ENCODE measurements at places on chromosomes 3 and 15.

- DNase-seq: no peak
Observed at GRCh38 chr3:14482271-14482721, 57.8 kb downstream of the GRIP2 start.

- no peak for DNase-seq
Observed at GRCh38 chr15:91844928-91845327, 8.6 kb upstream of the SLCO3A1 start.

- no peak for DNase-seq
Observed at GRCh38 chr3:170324962-170325361, 32.6 kb upstream of the SKIL start.

- DNase-seq: peak; percentile 60
Observed at GRCh38 chr3:99808163-99808794, 9.4 kb upstream of the CMSS1 start.

GRCh38 chr15:45392584-45392855, 14.2 kb upstream of the GATM start:
- DNase-seq: no peak

DNA sequence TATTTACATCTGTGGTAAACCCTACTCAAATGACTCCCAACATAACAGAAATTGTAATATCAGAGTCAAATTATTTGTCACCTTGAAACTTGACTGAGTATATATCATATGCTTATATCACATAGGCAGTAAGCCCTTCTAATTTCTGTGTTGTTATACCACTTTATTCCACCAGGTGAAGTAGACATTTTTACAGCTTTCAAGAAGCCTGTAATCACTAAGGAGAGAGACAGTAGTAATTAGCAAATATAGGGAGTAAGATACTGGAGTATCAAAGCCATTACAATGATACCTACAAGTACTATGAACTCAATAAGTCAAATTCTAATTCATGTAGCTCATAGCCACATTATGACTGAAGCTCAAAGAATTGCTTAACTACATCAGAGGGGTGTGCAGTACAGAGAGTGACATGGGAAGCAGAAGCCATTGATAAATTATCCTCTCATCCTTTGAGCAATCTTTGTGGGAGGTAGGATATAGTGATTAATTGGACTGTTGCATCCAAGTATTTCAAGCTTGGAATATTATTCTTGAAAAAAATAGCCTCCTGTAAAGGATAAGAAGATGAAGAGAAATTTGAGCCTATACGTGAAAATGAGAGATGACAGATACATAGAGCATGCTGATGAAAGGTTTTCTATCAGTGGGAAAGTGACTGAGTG, 1005.9 kb downstream of the ZPLD1 start:
- DNase-seq: no peak

- no peak for DNase-seq
Observed at GRCh38 chr3:119542168-119542767, 17.1 kb downstream of the CD80 start.

DNA sequence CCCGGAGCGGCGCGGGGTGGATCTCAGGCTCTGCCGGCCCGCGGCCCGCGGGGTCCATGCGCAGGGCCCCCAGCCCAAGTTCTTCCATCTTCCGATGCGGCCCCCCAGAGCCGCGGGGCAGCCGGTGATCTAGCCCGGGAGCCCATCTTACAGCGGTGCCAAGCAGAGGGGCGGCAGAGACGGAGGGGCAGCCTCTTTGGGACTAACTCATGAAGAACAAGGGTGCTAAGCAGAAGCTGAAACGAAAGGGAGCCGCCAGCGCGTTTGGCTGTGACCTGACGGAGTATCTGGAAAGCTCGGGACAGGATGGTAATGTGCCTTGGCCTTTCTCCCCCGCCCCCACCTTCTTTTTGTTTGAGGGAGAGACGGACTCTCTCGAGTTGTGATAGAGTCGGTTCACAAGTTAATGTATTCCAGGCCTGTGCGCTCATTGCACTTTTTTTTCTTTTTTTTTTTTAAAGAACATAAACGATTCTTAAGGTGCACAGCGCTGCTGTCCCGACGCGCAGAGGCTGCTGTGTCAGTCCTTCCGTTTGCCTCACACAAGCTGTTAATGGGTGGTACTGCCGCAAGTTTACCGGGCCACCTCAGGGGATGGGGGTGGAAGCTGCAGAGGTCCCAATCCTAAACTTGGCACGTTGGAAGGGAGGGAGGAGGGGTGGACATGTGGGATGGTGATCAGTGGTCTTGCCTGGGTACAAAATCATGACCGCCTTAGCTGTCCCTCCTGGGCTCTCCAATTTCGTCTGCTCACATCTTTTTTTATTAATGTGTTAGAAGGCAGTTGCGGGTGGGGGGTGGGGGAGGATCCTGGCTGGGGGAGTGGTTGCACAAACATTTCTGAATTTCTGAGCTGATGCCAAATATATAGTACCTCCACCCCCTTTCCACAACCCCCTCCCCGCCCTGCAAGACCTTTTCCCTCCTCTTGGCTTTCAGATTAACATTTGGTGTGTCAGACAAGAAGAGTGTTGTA, 801 bp downstream of the ARHGAP31 start:
- DNase-seq: peak; percentile 29

- no peak for DNase-seq
Observed at GRCh38 chr15:79370716-79371115, 59.8 kb downstream of the TMED3 start.

- no peak for DNase-seq
Observed at GRCh38 chr3:2856138-2857133, 253.7 kb downstream of the IL5RA start.

DNA sequence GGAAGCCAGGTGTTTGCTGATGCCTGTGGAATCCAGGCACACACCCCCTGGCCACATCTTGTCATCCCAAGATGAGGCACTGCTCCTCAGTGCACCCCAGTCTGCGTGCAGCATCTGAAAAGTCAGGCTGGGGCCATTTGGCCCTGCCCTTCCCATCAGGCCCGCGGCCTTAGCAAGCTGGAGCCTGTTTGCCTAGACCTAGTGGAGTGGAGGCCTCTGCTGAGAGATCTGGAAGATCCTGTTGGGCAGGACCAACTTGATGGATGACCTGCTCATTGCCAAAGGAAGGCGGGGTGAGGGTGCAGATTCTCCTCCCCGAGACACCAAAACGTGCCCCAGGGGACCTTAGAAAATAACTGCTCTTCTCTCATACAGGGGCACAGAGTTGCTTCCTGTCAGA, 220.2 kb downstream of the SHQ1 start:
- no peak for DNase-seq

DNA sequence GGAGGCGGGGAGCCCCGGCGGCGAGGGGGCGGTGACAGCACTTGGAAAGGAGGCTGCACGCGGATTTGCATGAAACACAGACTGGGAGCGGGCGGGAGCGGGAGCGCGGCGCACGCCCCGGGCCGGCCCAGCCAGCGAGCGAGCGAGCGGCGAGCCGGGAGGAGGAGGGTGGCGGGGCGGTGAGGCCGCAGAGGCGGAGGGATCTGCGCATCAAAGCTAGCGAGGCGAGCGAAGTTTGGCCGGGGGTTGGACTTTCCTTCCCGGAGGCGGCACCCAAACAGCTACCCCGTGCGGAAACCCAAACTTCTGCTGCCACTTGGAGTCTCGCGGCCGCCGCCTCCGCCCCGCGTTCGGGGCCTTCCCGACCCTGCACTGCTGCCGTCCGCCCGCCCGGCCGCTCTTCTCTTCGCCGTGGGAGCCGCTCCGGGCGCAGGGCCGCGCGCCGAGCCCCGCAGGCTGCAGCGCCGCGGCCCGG, at the start of gene SMAD3:
Gene SMAD3, plus strand, starts transcription at position 72 of the 475 bp plus-strand sequence. CDS start 553 bp downstream, outside the sequence.
- DNase-seq: peak; percentile 84

- DNase-seq: peak; percentile 43
Observed at GRCh38 chr15:85689729-85690128, 105.0 kb downstream of the KLHL25 start.

GRCh38 chr15:52256366-52256765, 39.2 kb downstream of the MYO5C start:
- peak; percentile 83 for DNase-seq

DNA sequence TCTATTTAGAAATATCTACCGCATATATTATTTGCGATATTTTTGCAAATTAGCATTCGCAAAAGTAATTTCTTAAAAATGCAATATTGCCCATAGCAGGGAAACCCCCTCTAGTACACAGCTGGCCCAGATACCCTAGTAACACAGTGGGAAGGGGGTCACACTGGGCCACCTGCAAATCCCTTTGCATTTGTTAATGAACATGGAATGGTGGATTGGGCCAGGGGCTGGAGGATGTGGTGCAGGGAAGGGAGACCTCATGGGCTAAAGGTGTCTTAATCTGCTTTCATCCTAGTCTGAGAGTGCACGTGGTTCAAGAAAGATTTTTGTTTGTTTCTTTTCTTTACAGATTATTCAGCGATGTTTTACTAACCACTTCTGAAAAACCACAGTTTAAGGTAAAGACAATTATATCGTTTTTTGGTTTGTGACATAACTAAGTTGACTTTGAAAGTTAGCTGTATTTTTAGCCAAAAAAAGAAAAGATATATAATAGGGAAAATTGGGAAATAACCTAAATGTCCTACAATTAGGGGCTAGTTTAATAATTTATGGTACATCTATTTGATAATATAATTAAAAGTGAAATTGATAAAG, 30.0 kb downstream of the PDHB start:
- DNase-seq: no peak

- DNase-seq: no peak
Observed at GRCh38 chr3:113088616-113089015, 97.8 kb downstream of the GTPBP8 start.

- no peak for DNase-seq
Observed at GRCh38 chr3:142849148-142849547, 39.7 kb downstream of the PCOLCE2 start.

- no peak for DNase-seq
Observed at GRCh38 chr3:138767498-138768104, 67.1 kb downstream of the PIK3CB start.

DNA sequence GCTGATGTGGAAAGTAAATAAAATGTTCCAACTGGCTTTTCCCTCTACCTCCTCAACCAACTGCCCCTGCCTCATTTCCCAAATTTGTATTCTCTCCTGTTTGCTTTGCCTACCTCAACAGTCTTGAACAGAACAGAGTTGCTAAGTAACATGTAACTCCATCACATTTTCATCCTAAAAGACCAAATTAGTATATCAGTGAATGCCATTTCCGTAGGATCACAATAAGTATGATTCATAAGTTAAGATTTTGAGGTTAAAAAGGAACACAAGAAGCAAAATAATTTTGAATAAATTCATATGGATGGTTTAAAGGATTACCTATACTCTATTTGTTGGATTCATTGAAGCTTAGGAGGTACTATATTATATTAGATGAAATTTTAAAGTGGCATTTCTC, 154.9 kb downstream of the ECT2 start:
- no peak for DNase-seq

- no peak for DNase-seq
Observed at GRCh38 chr15:78264304-78265136, at the start of gene DNAJA4. Gene DNAJA4 (plus strand): TSS chr15:78264562. CDS start chr15:78264764, 202 bp downstream.

DNA sequence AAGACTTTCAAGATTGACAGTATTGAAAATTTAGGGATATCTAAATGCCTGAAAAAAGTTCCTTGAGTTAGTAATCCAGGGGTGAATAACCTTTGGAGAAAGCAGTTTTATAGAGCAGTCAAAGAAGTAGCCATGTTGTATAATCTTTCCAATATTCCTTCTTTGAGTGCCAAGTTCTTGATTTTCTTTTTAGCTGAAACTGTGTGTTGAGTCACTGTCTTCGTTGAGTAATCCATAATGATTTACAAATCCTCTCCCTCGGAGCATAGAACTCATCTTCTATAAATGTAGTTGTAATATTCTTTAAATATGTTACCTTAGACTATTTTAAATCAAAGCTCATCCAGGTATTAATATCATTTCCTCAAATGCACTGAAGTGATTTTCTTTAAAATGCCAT, 135.2 kb downstream of the BBX start:
- no peak for DNase-seq

DNA sequence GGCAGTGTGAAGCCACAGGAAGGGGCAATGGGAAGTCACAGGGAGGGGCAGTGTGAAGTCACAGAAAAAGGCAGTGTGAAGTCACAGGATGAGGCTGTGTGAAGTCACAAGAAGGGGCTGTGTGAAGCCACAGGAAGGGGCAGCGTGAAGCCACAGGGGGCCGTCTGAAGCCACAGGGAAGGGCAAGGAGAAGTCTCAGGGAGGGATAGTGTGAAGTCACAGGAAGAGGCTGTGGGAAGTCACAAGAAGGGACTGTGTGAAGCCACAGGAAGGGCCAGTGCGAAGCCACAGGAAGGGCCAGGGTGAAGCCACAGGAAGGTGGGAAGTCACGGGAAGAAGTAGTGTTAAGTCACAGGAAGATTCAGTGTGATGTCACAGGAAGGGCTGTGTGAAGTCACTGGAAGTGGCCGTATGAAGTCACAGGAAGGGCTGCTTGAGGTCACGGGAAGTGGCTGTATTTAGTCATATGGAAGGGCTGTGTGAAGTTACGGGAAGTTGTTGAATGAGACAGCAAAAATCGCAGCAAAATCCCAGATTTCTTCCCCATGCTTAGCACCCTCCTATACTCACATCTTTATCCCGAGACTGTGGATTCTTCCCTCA, 38.6 kb downstream of the GASK1A start:
- no peak for DNase-seq

GRCh38 chr15:28128031-28128430, 28.9 kb upstream of the OCA2 start:
- no peak for DNase-seq

DNA sequence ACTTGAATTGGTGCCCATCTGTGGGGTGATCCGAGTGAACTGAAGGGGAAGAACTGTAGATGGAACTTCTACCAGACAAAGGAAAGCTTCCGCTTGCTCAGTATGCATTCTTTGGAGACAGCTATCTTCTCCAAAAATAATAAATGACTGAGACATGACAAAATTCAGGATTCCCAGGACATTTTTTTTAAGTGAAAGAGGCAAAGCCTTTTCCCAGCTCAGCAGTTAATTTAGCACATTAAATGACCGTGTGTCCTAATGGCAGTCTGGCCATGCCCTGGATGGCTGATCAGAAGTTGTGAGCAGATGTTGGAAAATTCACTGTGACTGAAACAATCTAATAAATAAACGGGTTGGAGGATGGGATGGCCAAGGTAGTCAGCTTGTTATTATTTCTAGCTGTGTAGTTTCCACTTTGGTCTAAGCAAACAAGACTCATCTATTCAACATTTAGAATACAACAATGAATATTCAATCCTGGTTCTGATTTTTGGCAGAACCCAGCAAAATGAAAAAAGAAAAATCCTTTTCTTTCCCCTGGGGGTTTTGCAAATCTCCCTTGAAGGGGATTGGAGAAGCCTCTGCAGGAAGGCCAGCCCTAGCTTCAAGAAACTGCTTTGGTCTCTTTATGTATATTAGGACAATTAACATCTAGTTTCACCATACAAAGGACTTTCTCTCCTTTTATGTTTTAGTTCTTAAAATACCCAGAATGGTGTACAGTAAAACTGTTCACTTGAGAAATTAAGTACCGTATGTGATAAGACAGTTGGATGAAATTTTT, 540.9 kb upstream of the MDFIC2 start:
- no peak for DNase-seq

GRCh38 chr15:101050623-101051290, 131.6 kb downstream of the LRRK1 start:
- DNase-seq: no peak

GRCh38 chr3:151837057-151837456, 23.1 kb downstream of the AADAC start:
- peak; percentile 27 for DNase-seq

DNA sequence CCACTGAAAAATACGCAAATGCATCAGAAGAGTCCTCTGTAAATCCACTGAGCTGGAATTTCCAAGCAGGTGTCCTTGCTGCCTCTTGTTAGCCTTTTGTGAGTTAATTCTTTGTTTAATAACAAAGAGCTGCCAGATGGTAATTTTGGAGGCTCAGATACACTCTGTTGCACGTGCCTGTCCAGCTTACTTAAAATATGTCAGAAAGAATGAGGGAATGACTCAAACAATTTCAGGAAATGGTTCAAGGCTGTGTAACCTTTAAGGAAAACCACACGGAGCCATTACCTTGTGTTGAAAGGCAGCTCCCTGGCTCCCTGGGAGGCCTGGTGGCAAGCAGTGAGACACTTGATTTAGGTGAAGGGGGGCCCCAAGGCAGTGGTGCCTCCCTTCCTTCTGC, 302.2 kb upstream of the CTDSPL start:
- DNase-seq: peak; percentile 12

Data from neuronal stem cell (in vitro differentiated cells).